Vagina (tissue), 2 donors: ENCODE measurements at places on chromosomes 1 and 21.

- no peak for DNase-seq
Measured at GRCh38 chr1:60886793-60887331, 195.5 kb upstream of the NFIA start.

DNA sequence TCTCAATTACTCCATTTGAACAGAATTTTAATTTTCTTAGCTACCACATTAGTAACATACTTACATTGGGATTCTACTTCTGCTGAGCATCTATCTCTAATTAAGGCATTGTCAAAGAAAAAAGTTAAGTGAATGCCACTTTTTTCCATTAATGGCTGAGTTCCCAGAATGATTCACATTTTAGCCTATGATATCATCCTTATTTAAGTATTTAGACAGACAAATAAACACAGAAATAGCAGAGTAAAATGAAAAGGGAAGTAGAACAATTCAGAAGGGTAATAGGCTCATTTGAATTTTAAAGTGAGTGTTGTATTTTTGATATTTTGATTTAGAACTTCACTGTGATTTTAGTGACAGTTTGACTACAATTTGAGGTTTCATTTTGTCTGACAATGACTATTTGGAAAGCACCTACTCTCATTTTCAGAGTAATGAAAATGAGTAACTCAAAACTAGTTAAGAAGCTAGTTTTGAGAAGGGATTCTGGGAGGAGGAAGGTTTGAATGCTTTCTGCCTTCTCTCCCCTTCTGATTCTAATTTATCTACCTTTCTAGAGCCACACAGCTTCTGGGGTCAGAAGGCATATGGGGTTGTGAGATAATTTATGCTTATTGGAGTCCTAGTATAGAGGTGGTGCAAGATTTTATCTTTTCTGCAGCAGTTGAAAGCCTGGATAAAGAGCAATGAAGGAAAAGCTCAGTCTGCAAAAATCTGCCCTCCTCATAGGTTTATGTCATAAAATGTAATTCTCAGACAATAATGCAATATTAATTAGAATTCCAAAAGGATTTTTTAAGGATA lies 15.5 kb downstream of the LYPLAL1 start:
- DNase-seq = no peak

DNA sequence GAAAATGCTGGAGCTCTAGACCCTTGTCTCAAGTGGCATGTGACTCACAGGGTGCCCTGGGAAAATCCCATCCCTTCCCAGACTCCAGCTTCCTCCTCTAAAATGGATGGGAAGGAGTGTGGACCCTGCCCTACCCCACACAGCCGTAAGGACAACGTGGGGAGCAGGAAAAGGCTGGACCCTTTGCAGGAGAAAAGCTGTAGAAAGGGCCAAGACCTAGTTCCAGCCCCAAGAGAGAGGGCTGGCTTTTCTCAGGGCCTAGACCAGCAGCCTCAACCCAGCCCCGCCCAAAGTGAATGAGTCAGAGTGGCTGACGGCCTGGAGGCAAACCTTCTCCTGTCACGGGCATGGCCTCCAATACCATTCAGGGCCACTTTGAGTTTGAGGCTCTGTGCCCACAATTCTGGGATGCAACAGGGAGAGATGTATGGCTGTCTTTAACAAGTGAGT lies 1.1 kb downstream of the LAMB3 start:
- DNase-seq = no peak

DNA sequence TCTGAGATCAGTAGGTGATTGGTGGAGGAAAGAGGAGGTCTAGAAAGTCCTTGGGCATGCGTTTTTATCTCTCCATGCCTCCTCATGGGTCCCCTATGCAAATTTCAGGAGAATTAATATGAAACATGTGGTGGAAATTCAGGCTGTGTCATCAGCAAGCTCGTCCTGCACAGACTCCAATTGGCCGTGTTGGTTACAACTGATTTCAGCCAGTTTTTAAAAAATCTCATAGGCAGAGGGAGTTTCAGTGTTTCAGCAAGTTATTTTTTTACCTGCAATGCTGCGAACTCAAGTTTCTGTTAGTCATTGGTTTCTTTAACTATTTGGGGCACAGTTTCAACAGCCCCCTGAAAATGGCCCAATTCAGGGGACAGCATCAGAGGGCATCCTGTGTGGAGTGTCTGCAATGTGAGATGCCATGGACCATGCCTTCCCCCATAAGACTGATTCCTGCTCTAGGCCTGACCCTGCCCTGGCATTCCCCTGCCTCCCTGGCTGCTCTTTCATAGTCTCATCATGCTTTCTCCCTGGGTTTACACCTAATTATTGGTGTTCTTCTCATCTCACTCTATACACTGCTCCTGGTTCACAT lies 59.9 kb downstream of the C1orf198 start:
- peak; percentile 25 for DNase-seq

GRCh38 chr1:16387201-16388188 lies 20.5 kb downstream of the SZRD1 start:
- DNase-seq = no peak

DNA sequence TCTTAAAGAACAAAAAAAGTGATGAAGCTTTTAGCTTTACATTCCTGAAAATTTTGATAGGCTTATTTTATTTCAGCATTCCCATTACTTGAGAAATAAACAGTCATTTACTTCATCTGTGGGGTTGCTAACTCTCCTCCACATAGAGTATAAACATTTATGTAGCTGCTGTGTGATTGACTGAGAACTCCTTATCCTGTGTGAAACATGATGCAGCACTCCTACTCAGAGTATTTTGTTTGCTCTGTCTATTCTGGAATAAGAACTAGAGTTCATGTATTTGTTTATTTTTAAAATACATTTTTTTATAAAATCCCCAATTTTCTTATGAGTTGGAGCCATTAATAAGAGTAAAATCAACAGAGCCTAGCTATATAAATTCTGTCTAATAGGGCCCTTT lies 318.7 kb upstream of the SPAG17 start:
- DNase-seq = no peak

GRCh38 chr1:214678386-214678785 lies 75.4 kb downstream of the CENPF start:
- DNase-seq = no peak

DNA sequence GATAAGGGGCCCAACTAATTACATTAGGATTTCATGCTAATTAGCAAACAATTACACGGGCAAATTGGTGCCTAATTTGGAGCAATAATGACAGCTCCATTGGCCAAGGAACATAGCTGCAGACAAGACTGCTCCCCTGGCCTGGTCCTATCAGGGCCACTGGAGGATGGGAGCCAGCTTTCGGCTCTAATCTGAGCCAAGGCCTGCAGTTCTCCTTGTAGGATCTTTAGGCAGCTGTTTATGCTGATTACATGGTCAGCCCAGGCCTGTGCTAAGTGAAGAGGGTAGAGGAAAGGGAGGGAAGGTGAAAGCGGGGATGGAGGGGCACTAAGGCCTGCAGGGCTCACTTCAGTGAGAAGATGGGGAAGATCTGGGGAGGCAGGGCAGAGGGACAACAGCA lies 12.4 kb upstream of the ADGRB2 start:
- no peak for DNase-seq

DNA sequence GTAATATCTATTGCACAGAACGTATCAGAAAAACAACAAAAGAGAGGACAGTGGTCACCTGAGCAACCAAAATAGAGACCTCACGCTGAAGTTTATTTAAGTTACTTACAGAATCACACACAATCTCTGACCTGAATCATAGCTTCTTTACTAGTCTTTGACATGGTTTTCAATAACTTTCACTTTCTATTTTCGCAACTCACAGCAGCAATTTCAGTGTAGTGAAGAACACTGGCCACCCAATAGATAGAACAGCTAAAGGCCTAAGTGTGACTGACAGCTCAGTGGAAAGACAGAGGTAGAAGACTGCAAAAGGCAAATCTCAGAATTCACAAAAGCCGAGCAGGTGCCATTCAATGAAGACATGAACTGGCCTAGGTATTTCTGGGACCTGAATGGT lies 435.6 kb upstream of the CHRM3 start:
- no peak for DNase-seq

- DNase-seq = no peak
Measured at GRCh38 chr1:64229307-64229706, 25.9 kb downstream of the UBE2U start.

GRCh38 chr1:66271904-66272254 lies 262.1 kb upstream of the SGIP1 start:
- DNase-seq = peak; percentile 92

GRCh38 chr1:88039240-88039639 lies 644.8 kb upstream of the PKN2 start:
- no peak for DNase-seq

DNA sequence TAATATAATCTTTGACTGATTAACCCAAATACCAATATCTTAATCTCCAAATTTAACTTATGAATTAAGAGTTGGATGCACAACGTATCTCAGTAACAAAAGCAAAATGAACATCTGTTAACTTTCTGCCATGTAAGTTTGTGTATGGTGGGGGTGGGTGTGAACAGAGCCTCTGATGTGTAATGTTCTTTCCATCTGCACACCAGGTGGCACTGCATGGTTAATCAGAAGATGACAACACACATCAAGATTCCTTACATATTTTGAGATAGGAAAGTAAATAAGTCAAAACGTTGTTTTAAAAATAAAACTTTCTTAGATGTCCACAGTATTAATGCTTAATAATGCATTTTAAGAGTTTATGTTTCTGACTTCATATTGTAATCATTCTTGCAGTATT lies 251.9 kb downstream of the DPYD start:
- no peak for DNase-seq

GRCh38 chr1:172293429-172293828 lies 127.1 kb upstream of the C1orf105 start:
- DNase-seq = no peak

- no peak for DNase-seq
Measured at GRCh38 chr1:185926588-185926987, 192.4 kb downstream of the HMCN1 start.

DNA sequence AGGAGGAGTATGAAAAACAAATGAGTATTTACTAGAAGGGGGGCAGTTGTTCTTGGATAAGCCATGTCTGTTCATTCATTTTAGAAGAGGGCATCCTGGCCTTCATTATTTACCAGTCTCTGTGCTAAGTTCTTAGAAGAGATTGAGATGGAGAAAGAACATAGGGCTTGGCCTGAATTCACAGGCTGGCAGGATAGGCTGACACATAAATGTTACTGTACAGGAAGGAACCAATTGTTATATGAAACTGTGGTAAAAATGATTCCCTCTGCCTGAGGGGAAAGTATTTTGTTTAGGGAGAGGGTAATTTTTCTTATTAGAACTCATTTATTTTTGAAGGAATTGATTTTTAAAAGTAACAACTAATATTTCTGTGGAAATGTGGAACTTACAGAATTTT lies 99.5 kb downstream of the MAN1A2 start:
- no peak for DNase-seq

DNA sequence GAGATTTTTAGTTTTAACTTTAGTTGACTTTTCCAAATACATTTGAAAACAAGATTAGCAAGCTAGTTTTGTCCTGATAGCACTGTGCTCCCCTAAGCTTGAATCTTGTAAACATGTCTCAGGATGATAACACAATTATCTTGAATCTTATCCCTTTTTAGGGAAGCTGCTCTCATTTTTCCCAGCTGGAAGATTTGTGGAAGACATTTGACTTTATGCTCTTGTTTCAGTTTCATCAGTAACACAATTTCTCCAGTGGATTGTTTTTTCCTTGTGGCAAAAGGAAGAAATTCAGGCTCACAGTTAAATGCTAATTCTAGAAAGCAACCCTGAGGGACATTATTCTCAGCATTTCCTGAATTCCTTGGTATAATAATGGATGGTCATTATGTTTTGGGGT lies 88.8 kb downstream of the CDC7 start:
- DNase-seq = no peak

- DNase-seq = no peak
Measured at GRCh38 chr1:202189001-202189790, 4.4 kb upstream of the LGR6 start.

DNA sequence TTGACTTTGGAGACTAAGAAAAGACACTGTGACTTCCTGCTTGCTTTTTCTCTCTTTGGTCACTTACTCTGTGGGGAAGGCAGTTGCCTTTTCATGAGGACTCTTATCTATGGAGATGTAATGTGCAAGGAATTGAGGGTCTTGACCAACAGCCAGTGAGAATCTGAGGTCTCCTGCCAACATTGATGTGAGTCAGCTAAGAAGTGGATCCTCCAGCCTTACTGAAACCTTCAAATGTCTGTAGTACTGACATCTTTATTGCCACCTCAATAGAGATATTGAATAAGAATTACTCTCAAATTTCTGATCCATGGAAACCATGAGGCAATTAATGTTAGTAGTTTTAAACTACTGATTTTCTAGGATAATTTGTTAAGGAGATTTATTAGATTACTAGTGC lies 598.4 kb downstream of the ADGRL2 start:
- DNase-seq = no peak

GRCh38 chr1:29290414-29290985 lies 54.2 kb downstream of the PTPRU start:
- DNase-seq = no peak

- DNase-seq = no peak
Measured at GRCh38 chr1:228735871-228736586, 750 bp downstream of the RHOU start.

- DNase-seq = no peak
Measured at GRCh38 chr1:207181847-207182246, 77.8 kb downstream of the C4BPA start.

DNA sequence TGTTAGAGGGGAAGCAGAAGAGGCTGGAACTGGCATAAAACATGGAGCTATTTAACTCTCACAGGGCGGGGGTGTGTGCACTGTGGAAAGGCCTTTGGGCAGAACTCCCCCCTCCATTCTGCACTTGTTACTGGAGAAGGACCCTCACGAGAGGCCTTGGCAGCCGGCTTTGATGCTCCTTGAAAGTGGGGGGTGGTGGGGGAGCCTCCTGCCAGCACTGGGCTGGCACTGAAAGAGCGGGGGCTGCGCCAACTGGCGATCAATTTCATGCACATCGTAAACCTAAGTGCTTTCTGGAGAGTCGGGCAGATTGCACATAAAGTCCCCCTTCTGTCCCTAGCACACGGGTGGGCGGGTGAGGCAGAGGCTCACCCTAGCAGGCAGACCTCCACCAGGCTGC lies 28.9 kb downstream of the FOXO6 start:
- DNase-seq = no peak

GRCh38 chr1:233675446-233675845 lies 61.5 kb downstream of the KCNK1 start:
- DNase-seq = no peak

GRCh38 chr1:110945626-110946025 lies 18.1 kb downstream of the LRIF1 start:
- no peak for DNase-seq

GRCh38 chr1:96331596-96331995 lies 390.0 kb upstream of the PTBP2 start:
- DNase-seq = no peak

DNA sequence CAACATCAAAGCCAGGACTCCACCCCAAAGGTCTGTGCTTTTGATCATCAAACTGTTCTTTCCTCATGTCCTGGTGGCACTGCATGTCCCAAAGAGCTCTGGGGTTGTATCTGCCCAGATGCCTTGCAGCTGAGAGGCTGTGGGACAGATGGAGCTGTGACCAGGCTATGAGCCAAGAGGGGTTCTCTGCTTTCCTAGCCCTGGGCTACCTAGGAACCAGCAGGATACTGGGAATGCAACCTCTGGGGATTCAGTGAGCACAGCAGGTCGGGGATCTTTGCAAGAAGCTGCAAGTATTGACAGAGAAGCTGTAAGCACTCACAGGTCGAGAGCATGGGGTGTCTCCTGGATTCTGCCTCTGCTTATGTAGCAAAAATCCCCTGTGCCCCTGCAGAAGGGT lies 186.6 kb downstream of the GRIK3 start:
- DNase-seq = no peak
